ENCODE measurements at places on chromosomes 6 and 20.

- no peak for DNase-seq
These were observed 15.9 kb downstream of the RIMS1 start for GRCh38 chr6:71902261-71902660.

GRCh38 chr20:16709017-16709416 is 20.8 kb upstream of the SNRPB2 start:
- no peak for DNase-seq

DNA sequence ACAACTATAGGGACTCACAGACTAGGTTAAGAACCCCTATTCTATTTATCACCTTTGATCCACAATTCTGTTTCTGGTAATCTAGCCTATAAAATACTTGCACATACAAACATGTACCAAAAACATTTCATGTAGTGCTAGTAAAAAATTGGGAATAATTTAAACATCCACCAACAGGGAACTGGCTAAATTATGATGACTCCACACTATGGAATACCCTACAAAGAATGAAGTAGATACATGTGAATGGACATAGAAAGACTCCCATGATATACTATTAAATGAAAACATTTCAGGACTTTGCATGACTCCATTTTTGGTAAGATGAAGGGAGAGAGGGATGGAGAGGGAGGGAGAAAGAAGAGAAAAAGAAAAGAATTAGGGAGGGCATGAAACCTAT is 58.2 kb downstream of the ZHX3 start:
- DNase-seq: no peak

DNA sequence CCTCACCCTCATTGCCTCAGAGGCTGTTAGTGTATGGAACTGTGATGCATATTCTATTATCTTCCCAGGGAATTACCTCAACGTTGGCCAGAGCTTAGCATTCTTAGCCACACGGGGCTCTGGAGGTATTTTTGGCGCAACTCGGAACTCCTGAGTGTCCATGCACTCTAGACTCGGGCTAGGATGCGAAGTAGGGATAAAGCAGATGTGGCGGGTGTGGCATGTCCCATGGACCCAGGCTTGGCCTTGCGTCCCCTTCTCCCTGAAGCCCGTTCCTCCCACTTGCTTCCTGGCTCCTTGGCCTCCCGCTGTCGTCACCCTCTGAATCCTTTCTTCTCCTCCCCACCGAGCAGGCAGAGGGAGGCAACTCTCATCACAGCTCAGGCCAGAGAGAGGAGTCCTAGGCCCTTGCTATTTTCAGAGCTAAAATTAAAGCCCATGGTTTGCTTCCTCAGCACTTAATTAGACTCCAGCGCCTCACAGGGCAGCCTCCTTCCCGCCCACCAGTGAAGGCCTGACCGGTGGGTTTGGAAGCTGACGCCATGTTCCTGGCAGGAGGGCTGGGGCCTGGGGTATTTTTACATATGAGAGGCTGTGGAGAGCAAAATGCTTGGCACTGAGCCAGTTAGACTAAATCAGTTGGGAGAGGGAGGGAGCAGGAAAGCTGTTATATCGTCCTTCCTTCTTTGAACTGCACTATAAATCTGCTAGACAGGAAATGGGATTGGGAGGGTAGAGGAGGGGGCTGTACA is 138.7 kb downstream of the FOXO3 start:
- peak; percentile 2 for DNase-seq

- no peak for DNase-seq
These were observed 426.9 kb downstream of the HTR1B start for GRCh38 chr6:77036400-77036799.

- no peak for DNase-seq
These were observed 517.0 kb downstream of the LMBRD1 start for GRCh38 chr6:69279805-69280204.

DNA sequence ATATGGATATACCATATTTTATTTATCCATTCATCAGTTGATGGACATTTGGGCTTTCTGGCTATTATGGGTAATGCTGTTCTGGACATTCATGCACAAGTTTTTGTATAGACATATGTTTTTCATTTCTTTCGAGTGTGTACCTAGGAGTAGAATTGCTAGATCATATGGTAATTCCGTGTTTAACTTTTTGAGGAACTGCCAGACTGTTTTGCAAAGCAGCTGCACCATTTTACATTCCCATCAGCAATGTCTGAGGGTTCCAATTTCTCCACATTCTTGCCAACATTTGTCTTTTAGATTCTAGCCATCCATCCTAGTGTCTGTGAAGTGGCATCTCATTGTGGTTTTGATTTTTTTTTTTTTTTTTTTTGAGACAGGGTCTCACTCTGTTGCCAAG is 20.8 kb downstream of the SRC start:
- no peak for DNase-seq

- DNase-seq: no peak
These were observed 76.0 kb upstream of the ADGRB3 start for GRCh38 chr6:68559070-68559469.

- DNase-seq: no peak
These were observed 1.8 kb upstream of the RBM39 start for GRCh38 chr20:35743693-35744491.

DNA sequence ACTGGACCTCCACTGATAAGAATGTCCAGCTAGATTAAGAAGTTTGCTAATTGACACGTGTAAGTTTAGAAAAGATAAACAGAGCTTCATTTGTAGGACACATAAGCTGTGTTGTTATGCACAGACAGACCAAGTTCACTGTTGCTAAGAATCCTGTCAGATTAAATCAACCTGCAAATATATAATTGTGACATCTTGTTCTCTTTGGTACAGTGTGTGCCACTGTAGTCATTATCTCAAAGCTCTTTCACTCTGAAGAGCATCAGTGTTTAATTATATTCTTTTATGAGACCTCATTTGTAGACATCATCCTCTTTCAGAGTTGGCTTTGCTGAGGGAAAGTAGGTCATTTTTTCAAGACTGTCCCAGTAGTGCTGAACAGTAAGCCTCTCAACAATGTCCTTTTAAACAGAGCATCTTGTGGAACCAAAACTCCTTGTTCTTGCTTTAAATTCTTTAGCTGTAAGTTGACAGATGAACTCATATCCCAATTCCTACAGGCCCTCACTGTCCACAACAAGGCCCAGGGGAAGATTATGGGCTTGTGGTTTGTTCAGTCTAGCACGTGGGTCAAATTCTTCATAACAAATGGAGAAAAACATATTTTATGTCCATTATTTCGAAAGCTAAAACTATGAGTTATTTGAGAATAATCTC is 252.4 kb downstream of the HDGFL1 start:
- no peak for DNase-seq

- DNase-seq: no peak
These were observed 39.9 kb upstream of the BEND6 start for GRCh38 chr6:56914798-56915658.

DNA sequence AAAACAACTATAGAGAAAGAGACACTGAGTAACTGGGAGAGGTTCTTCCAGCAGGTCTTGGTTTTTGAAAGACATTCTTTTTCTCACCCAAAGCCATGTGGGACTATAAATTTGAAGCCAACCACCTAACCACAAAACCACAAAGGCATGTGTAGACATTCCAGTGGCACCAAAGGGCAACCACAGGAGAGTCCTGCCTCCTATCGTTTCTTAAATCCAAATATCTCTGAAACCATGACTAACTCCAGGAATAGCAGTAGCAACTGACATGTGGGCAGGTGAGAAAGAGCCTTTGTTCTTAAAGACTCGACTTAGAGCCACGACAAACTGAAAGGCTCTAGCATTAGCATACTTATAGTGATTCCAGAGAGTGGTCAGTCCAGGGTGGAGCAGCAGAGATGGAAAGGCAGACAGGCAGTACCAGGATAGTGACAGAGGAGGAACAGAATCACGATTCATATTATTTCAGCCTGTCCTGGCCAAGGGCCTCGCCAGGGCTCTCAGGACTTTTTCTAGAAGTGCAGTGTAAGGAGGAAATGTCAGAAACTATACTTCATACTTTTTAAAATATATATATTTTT is 9.4 kb upstream of the COL9A1 start:
- no peak for DNase-seq

GRCh38 chr6:167769408-167770190 is 57.1 kb upstream of the AFDN start:
- no peak for DNase-seq

GRCh38 chr6:27791182-27791943 is 120.8 kb downstream of the OR2B2 start:
- no peak for DNase-seq

- no peak for DNase-seq
These were observed 147.1 kb upstream of the RREB1 start for GRCh38 chr6:6960571-6961251.

DNA sequence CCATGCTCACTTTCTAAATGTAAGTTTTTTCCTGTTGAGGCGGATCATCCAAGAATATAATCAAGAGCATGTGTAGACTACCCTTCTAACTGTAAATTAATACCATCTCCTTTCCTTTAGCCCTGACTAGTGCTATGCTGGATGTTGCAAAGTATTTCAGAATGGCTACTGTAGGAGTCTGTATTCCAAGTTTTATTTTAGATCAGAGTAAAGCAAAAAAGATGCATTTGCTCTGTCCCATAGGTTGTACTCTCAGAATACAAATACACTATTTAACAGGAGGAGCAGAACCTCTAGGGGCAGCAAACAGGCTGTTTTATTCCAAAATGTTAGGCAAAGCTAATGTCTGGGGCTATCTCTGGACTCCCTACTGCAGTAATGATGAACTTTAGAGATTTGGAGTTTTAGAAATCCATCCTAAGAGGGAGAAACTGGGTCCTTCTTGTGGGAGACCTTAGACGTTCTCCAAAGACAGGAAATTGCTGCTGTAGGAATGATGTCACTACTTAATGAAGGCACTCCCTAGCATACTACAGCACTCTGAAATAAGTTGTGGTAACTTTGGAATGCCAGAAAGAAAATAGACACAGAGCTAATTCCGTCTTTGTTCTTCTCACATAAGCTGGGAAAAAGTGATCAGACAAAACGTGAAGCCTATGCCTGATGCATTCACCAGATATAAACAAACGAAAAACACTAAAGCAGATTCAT is 392.4 kb upstream of the HS3ST5 start:
- DNase-seq: no peak

- DNase-seq: no peak
These were observed 45.6 kb downstream of the THBS2 start for GRCh38 chr6:169208011-169208410.

- DNase-seq: no peak
These were observed 40.7 kb upstream of the TAGAP start for GRCh38 chr6:159085396-159085895.

- DNase-seq: no peak
These were observed 509.2 kb upstream of the SLC35B3 start for GRCh38 chr6:8944548-8944947.

- DNase-seq: no peak
These were observed 21.1 kb downstream of the RTN4IP1 start for GRCh38 chr6:106608080-106608668.

DNA sequence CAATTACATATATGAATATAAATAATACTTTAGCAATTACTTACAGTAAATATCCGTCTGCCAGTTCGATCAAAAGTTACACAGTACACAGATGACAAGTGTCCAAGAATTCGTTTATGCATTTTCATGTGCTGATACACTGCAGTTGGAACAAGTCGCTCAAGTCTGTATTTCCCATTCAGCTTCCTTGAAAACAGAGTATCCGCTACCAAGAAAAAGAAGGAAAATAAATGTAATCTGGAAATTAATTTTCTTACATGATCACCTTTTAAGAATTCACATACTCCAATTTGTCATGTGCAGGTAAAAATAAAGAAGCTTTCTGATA is 35.3 kb downstream of the PHIP start:
- no peak for DNase-seq

Data from NT2/D1 (cell line).